ENCODE measurements at places on chromosomes 4 and X. TPM values are rescaled to one million over a fixed set of nuclear protein-coding genes. Genes with fewer than 3 reads are reported as not detected.

Gene NPFFR2
- total RNA-seq, result not detected

Gene HTN1
- total RNA-seq, result not detected

Gene PDGFC
- total RNA-seq, result 19.4 TPM

Gene ENPP6
- 0.98 TPM for total RNA-seq

Gene BTC
- total RNA-seq, result 0.74 TPM

Gene FAM114A1
- 105 TPM for total RNA-seq

Gene CC2D2A
- 33.1 TPM for total RNA-seq
